ENCODE measurements at places on chromosomes 2 and 18.

GRCh38 chr2:156321243-156321904, 11.1 kb downstream of the NR4A2 start:
- no peak for DNase-seq

DNA sequence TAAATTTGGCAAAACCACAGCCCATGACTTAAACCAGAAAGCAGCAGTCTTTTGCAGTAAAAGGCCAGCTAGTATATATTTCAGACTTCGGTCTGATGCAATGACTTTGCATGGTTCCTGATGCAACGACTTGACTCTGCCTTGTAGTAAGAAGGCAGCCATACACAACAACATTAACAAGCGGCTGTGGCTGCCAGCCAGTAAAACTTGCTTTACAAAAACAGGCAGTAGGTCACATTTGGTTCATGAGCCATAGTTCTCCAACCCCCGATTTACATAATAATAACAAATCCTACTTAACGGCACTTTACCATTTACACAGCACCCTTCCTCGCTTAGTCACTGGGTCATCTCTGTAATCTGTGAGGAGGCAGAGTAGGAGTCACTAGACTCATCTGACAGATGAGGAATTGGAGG, 410.3 kb downstream of the LRATD1 start:
- DNase-seq, result no peak

DNA sequence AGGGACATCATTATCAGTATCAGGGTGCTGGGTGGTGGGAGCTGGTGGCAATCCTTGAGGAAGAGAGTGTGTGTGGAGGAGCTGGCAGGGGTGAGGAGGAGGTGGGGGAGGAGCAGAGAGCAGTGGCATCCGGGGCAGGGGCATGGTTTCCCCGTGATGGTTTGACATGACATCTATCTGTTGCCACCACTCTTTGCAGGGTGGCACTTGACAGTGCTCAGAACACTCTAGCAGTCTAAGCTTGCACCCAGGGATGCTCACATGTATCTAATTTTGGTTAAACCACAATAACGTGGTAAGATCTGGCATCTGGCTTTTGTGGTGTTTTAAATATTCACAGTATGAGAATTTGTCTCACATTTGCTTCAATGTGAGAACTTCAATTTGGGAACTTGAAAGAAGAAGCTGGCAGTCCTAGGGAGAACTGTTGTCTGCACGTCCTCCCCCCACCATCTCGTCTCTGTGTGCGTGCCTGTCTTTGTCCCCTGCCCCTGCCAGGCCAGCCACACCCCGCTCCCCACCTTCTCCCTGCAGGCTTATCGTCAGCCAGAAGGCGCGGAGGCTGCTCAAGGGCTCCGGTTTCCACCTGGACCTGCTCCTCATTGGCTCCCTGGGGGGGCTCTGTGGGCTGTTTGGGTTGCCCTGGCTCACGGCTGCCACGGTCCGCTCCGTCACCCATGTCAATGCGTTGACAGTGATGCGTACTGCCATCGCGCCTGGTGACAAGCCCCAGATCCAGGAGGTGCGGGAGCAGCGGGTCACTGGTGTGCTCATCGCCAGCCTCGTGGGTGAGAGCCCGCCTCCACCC, 11.7 kb downstream of the SLC4A3 start:
- no peak for DNase-seq

- DNase-seq, result peak; percentile 5
Measured at GRCh38 chr2:99338029-99338585, 918 bp downstream of the EIF5B start.

DNA sequence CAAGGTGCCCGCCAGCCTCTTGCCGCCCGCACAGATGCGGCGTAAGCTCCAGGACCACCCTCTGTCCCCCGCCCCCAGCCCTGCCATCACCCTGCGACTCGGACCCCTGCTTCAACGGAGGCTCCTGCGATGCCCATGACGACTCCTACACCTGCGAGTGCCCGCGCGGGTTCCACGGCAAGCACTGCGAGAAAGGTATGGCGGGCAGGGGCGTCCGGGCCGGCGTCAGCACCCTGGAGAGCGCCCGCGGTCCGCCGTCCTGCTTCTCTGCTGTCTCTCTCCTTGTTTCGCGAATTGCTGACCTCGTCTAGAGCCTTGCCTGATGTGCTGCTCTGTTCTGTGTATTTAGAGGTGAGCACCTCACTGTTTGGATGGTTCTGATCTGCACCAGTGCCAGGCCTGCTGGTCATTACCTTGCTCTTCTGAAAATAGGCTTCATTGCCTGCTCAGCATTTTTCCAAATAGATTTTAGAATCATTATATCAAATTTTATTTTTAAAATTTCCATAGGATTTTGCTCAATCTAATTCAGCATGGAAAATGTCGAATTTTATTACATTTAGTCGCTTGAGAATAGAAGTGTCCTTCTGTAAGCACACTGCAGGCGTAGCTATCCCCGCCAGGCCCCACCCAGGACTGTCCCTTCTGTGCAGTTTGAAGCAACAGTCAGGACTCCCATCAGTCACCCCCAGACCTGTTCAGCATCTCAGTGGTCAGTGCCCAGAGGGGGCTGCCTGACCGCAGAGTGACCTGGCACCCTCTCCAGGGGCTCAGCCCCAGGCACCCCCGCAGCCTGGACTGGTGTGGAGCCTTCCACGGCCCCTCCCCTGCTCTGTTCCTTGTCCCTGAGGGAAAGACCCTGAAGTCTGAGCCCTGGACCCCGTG, 51.6 kb downstream of the SNED1 start:
- DNase-seq, result no peak

DNA sequence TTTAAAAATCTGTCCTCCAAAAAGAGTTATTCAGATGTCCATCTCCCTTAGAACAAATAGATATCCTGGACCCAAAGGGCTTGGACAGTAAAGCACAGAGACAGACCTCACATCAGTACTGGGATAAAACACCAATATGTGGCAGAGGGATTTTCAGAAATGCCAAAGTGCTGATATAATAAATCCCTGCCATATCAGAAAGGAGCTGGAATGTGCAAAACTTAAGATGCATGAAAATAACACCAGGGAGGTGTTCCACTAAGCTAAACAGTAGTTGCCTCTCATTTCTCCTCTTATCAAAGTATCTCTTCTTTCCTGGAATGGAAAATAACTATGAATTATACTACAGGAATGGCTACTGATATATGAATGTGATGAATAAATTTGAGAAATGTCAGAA, 13.2 kb downstream of the USP40 start:
- no peak for DNase-seq

- no peak for DNase-seq
Measured at GRCh38 chr18:34544930-34545329, 165.2 kb upstream of the DTNA start.

- DNase-seq, result no peak
Measured at GRCh38 chr2:152068226-152068625, 30.6 kb downstream of the CACNB4 start.

DNA sequence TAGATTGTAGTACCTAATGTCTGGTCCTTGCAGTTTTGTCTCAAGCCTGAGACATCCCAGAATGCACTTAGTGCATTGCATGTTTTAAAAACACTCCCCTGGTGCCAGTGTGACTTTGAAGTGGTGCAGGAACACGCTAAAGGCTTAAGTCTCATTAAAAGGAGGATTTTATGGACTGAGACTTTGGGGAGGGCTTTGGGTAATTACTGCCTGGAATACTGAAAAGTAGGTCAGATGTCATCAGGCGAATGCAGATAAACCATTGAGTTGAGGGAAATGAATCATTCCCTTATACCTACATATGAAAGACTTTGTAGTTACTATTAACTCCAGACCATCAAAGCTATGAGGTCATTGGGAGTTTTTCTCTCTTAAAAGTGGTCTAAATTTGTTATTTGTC, 3.0 kb upstream of the OSBPL1A start:
- no peak for DNase-seq

DNA sequence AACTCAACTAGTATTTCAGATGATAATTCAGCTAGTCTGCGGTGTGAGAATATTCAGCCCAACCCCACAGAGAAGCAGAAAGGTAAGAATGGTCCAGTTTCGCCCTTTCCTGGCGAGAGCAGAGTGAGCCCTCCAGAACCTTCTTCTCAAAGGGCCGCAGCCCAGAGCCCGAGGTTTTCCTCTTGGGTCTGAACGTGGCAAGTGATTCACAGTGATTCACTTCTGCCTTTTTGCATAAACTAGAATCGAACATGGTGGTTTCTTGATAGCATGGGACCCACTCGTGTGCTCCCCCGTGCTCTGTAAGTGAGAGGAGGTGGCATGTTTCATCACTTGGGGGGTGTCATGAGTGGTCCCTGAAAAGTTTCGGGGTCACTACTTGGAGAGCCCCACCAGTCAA, 24.2 kb downstream of the TRAF3IP1 start:
- DNase-seq, result no peak

GRCh38 chr18:55763805-55764204, 175.8 kb upstream of the TCF4 start:
- no peak for DNase-seq

GRCh38 chr2:174002679-174003078, 37.5 kb upstream of the SP3 start:
- no peak for DNase-seq

DNA sequence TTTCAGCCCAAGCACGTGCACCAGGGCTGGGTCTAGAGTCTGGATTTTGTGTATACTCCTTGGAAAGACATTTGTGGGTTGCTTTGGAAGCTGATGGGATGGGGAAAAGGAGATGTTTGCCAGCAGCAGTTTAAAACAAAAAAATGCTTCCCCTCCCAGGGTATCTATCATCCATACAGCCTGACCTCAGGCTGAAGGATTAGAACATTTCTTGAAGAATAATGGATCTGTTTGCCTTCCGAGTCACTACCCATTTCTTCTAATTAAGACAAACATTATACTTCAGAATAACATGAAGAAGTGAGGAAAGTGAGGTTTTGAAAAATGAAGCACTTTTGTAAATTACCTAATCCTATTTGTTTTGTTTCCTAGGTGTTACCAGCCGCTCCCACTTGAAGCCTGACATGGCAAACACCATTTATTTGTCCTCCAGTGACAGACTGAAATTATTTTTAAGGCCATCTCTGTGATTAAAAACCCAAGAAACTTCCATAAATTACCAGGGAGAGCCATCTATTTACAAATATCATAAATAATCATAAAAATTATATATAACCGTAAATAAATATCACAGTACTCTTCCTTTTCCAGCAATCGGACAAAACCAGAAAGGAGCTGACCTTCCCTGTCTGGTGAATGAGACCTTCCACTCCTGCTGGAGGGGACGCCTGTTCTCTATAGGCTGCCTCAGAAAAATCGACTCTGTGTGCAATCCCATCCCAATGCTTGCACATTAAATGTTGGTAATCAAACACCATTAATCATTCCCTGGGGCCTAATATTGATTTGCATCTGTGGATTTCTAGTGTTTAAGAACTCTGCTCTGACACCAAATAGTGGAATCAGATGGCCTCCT, 106.8 kb downstream of the C1D start:
- no peak for DNase-seq

DNA sequence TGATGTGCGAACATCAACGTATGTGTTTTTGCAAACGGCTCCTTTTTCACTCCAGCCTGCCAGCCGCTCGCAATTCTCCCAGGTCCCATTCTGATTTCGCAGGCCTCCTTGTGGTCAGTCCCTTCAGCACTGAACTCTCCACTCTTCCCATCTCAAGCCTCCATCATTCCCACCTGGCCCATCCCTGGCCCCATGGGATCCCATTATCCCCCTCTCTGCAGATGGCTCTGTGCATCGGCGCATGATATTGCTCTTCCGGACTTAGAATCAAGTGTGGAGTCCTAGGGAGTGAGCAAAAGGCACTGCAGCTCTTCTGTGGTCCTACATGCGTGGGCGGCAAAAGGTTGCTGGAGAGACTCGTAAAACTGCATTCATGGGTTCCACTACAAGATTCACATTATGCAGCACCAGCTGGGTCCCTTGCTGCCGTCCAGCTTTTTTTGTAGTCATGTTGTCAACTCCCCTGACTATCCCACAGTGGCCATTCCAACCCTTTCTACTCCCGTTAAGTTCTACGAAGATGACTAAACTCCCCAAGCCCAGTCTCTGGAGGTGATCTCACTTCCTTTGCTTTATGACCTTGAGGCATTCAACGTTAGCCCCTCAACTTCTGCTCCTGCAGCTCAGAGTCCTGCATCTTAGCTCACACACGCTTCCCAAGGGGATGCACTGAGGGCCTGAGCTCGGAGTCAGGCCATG, 125.3 kb upstream of the NRP2 start:
- DNase-seq, result no peak

- no peak for DNase-seq
Measured at GRCh38 chr2:152359573-152360363, 24.8 kb downstream of the FMNL2 start.

DNA sequence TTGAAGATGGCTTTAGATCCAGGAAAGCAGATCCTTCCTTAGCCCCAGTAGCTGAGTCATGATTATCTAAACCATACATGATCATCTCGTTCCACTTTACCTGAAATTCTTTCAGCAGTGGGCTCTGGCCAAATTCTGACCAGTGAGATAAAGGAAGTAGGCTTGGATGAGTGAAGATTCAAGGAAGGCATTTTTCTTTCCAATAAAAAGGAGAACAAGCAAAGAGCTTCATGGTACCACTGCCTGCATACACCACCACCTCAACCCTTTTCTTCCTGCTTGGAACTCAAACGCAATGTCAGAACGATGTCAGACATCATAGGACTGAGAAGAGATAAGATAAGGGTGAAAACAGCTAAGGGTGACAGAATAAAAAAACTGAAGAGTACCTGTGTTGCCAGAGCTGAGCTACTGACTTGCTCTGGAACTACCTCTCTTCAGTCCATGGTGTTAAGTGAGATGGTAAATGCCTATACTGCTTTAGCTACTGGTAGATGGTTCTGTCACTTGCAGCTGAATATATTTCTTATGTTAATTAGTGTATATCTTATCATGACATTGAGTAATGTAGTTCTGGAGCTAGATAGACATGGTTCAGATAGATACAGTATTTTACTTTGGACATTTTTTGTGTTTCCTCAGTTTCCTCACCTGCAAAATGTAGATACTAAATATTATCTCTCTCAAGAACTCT, 58.7 kb upstream of the ACVR1 start:
- DNase-seq, result no peak

DNA sequence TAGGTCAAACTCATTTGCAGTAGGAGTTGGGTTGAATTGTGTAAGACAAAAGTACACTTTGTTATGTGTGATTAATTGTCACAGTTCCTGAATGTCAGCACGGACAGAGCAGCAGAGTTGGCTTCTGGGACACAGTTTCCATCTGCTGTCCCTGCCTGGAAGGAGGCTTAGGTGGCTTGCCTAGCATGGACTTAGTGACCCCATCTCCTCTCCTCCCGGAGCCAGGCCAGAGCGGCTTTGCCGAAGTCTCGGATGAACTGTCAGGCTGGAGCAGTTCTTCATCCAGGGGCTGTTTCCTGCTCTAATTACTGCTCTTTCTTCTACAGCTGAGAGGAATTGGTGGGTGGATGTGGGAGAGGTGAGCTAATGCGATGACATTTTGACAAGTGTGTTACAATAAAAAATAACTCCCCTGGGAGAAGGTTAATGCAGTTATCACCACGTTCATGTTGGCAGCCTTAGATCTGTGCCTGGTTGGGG, 102.0 kb downstream of the SH3RF3 start:
- no peak for DNase-seq

GRCh38 chr2:88818381-88818780, 126.9 kb downstream of the RPIA start:
- DNase-seq, result no peak

DNA sequence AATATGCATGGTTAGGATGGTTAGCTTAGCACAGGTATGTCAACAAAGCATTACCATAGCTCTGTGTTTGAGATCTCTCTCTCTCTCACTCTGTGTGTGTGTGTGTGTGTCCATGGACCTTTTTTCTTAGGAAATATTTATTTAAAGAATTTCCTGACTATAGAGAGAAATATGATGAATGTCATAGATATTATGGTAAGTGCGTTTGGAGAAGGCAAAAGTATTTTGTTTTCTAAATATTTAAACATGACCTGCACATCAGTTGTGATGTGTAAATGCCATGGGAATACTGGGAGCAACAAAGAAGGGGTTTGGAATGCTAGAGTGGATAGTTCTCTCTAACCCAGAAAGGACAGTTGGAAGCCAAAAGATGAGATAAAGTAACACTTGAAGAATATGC, 3.9 kb upstream of the TMEM178A start:
- no peak for DNase-seq
